ENCODE measurements at places on chromosomes 7 and 10.

GRCh38 chr10:6135039-6135438 is 46.2 kb downstream of the RBM17 start:
- DNase-seq: peak; percentile 67

GRCh38 chr7:135392701-135393100 is 117.2 kb downstream of the CNOT4 start:
- DNase-seq: no peak

GRCh38 chr7:77786018-77786417 is 12.2 kb downstream of the TMEM60 start:
- DNase-seq: no peak

GRCh38 chr7:47394216-47394615 is 187.7 kb downstream of the TNS3 start:
- DNase-seq: no peak

GRCh38 chr10:53619671-53620070 is 847.1 kb upstream of the MBL2 start:
- no peak for DNase-seq

GRCh38 chr7:137642031-137642430 is 204.7 kb downstream of the DGKI start:
- no peak for DNase-seq

GRCh38 chr10:111429288-111430028 is 352.6 kb downstream of the ADRA2A start:
- no peak for DNase-seq

- DNase-seq: peak; percentile 27
These were observed 7.4 kb downstream of the NUB1 start for GRCh38 chr7:151348970-151349369.

GRCh38 chr7:32447218-32447617 is 43.0 kb downstream of the LSM5 start:
- DNase-seq: no peak

- peak; percentile 54 for DNase-seq
These were observed 706 bp downstream of the BUB3 start for GRCh38 chr10:123154711-123155505.

DNA sequence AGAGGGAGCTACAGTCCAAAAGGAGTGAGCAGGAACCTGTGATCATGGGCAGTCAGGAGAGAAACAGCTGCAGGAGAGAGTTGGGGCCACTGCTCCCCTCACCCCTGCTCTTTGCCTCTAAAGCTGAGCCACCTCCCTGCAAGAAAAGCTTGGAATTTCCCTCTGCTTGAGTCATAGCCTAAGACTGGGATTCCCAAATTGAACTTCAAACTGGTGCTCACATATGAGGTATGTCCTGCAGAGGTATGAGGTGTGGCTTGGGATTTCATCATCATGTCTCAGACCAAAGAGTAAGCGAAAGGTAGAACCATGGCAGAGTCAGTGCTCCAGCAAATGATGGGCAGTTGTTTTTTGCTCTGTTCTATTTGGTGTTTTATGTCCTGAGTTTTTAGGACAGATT is 237.1 kb upstream of the NRP1 start:
- DNase-seq: no peak

DNA sequence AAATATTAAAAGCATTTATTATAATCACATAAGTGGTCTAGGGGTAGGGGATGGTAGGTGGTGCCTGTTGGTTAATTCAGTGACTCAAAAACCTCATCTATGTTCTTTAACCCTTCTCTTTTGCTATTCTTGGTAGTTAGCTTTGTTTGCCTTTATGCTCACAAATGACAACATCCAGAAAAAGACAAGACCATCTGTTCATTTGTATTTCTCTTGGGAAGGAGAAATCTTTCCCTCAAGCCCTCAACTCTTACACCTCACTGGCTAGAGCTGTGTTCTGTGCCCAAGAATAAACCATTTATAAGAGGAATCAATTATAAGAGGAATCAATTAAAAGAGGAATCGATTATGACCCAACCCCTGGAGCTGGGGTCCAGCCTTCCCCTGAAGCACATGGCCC is 10.8 kb upstream of the IFRD1 start:
- DNase-seq: no peak

DNA sequence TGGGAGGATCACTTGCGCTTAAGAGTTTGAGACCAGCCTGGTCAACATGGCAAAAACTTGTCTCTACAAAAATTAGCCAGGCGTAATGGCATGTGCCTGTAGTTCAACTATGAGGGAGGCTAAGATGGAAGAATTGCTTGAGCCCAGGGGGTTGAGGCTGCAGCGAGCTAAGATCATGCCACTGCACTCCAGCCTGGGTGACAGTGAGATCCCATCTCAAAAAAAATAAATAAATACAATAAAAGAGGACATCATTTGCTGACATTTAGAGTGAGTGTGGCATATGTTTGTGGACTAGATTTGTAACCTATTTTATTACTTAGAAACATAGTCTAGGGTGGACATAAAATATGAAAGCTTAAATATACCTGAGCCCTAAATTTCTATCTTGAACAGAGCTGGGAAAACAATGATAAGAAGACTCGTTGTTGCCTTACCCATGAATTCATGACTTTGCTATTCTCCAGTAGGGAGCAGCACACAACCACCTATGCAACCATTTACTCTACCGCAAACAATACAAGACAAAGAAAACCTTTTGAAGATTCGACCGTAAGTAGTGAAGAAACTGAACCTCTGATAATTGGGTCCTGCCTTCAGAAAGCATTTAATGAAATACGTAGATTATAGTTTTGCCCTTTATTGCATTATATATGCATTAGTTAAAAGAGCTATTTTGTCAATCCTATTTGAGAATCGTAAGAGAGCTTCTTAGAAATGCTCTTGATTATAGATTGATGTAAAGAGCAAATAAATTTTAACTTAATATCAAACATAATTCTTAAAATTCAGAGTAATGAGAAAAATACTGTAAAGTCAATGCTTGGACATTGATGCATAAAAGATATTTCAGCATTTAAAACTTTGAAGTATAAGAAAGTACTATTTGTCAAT is 83.5 kb downstream of the GNAT3 start:
- DNase-seq: peak; percentile 19

- DNase-seq: no peak
These were observed 81.8 kb downstream of the PAX2 start for GRCh38 chr10:100826983-100827818.

Measured in CD4-positive, alpha-beta T cell treated with Interferon alpha-2 for 1 hour (primary cell).